ENCODE measurements at places on chromosomes 6 and 20. TPM values are rescaled to one million over a fixed set of nuclear protein-coding genes. Genes with fewer than 3 reads are reported as not detected.

STMN3 gene
- total RNA-seq = 9.9 TPM

GOPC gene
- total RNA-seq = 15.3 TPM

DNA sequence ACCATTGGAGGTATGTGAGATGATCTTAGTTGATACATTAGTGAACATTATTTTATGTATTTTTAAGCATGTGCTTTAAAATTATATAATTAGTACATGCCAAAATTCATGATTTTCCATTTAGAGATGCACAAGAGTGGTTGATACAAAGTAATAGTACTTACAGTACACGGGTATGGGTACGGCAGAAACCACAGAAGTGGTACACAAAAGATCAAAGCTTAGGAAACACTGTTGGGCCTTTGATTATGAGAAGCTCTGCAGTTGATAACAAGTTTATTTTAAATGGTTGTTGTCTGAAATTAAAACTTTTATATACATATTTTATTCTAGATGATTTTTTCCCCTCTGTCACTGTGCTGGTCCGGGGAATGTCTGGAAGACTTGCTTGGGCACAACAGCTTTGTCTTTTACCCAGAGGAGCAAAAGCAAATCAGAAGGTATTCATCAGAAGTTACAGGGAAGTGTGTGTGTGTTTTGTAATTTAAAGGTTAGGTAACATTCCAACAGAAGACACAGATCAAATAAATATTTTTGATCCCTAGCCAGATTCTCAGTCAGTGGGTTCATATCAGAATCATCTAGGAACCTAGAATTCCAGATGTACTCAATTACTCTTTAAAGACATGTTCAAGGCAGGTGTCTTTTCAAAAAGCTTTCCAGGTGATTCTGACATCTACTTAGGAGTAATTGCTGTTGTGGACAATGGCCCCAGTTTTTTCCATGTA is 32.5 kb upstream of the ADIG start:
- DNase-seq = no peak

GRCh38 chr6:75438442-75439116 is 55.0 kb downstream of the FILIP1 start:
- DNase-seq = no peak

DNA sequence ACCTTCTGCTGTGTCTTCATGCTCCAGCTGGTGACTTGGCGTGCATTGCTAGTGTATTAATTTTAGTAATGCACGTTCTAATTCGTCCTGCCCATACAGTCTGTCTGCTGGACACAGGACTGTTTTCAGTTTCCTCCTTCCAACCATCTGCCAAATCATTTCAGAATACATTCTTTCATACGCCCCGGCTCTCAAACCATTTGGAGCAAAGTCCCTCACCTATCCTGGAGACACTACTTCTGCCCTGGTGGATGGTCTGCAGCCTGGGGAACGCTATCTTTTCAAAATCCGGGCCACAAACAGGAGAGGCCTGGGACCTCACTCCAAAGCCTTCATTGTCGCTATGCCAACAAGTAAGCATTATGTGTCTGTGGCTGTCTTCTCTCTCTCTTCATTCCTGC is 60.5 kb downstream of the FNDC1 start:
- DNase-seq = no peak

PCED1A gene
- 28.5 TPM for total RNA-seq

DNA sequence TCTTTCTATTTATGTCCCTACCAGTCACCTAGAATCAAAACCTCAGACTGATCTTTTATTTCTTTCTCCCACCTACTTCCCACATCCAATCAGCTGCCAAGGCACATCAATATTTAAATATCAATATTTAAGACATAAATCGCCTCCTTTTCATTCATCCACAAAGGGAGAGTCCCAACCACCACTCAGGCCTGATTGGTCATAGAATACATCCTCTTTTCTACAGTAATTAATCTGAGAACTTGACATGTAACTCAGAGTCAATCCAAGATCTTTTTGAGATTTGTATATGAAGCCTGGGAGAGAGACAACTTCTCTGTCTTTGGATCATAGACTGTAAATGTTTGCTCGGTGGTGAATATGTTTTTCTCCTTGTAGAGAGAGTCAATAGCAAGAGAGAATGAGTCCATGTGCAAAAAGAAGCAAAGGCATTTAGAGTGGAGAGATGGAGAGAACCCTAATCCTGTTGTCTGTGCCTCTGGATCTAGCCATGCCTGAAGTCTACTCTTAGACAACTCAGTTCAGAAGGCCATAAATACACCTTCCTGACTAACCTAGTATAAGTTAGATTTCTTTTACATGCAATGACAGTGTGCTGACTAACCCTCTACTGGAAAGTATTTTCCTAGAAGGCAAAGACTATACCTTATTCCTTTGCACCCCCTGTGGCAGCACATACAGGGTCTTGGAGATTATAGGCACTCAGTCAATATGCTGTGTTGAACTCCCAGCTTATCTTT is 12.1 kb upstream of the NEDD9 start:
- DNase-seq = no peak

BANF2 gene
- not detected for total RNA-seq

DNA sequence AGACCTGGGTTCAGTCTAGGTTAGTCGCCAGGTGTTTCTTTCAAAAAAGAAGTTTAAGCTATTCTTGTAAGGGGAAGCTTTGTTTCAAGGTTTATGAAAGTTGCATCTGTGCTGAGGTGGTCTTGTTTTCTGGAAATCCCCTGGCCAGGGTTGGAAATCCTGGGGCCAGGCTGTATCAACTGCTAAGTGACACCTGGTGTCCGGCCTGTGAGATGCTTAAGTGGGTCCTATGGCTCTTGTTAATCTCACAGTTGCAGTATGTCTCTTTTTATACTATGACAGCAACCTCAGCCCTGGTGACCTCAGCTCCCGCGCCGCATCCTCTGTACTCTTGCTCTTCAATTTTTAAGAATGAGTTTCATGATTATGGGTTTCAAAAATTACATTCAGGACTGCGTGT is 72.0 kb downstream of the CHMP4B start:
- no peak for DNase-seq

FAXC gene
- total RNA-seq = not detected

DNA sequence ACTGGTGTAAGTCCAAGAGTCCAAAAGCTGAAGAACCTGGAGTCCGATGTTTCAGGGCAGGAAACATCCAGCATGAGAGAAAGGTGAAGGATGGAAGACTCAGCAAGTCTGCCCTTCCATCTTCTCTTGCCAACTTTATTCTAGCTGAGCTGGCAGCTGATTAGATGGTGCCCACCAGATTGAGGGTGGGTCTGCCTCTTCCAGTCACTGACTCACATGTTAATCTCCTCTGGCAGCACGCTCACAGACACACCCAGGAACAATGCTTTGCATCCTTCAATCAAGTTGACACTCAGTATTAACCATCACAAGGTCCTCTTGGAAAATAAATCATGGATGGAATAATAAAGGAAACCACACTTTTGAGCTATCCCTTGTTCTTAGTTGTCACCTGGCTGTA is 121.2 kb downstream of the MAP3K7 start:
- no peak for DNase-seq

DNA sequence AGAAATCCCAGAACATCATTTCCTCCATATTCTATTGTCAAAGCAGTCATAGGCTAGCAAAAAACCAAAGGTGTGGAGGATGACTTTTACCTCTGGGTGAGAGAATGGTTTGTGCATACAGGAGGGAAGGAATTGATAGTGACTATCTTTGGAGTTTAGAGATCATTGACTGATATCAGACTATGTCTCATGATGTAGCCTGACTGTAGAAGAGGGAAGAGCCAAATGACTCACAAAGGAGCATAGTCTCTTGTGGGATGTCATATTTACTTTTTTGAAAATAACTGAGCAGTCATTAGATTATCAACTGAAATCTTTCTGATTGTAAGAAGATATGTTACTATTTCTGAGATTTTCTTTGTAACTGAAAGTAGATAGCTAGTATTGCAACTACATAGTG is 158.5 kb downstream of the FLRT3 start:
- DNase-seq = no peak

TAAR9 gene
- not detected for total RNA-seq

GRCh38 chr6:113824411-113824810 is 32.7 kb upstream of the MARCKS start:
- DNase-seq = no peak

- no peak for DNase-seq
These were observed 183.8 kb downstream of the PTPRK start for GRCh38 chr6:128336436-128337095.

WFDC10B gene
- not detected for total RNA-seq

DNA sequence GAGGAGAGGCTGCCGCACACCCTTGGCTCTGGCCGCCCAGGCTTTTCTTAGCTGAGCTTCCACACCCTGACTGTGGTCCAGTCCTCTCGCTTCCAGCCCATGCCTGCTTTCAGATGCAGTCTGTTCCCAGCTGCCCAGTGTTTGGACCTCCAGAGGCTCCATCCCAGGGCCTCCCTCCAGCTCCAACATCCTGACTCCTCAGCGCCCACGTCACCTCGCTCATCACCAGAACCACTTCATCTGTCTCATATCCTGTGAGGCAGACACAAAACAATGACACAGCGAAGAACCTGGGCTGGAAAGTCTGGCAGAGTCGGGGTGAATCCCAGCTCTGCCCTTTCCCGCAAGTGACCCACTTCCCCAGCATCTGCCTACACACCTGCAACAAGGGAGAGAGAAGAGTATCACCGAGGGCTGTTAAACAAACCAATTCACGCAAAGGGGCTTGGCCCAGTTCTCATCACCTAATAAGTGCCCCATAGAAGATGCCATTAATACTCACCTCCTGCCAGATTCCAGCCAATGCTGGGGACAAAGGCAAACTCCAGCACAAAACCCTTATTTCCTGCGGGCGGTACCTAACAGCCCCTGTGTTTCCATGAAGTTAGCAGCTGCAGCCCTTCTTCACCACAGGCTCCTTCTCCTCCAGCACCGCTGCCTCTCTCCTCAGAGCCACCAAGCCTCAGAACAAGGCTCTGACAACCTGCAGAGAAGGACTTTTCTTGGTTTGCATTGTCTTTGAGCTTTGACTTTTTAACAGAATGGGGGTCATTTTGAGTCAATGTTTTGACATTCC is 133.4 kb upstream of the CDH4 start:
- DNase-seq = peak; percentile 59

C6orf58 gene
- not detected for total RNA-seq

- no peak for DNase-seq
These were observed 14.0 kb upstream of the MRGBP start for GRCh38 chr20:62782149-62782892.

GUCA1A gene
- not detected for total RNA-seq

GRCh38 chr6:24752917-24753492 is 21.7 kb upstream of the GMNN start:
- DNase-seq = no peak

DNA sequence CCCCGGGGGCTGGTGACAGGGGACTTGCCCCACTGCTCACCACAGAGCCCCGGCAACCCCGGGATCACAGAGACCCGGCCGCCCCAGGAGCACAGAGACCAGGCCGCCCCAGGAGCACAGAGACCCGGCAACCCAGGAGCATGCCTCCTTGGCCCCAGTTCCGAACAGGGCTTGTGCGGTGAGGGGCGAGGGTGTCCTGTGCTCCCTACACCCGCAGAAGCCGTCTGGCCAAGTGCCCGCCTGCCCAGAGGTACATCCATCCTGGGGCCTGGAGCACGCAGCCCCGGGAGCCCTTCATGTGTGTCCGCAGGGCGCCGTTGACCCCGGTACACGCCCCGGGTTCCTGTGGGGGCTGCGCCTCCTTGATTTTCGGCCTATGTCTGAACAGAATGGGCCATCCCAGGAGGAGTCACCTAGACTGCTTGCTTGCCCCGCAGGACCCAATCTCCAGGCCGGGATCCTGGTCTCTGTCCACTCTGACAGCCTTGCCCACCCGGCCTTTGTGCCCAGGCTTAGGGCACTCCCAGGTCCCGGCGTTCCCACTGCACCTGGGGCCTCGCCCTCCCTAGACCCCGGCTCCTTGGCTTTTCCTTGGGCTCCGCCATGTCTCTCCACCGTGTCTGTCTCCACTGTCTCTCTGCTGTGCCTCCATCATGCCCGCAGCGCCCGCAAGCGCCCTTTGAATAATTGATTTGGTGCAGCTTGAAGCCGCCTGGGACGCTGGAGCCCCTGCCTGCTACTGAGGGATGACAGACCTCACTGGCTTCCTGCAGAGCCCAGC is 219.8 kb downstream of the ERMARD start:
- peak; percentile 81 for DNase-seq

GRCh38 chr6:98470821-98471220 is 363.6 kb upstream of the POU3F2 start:
- DNase-seq = no peak

DNA sequence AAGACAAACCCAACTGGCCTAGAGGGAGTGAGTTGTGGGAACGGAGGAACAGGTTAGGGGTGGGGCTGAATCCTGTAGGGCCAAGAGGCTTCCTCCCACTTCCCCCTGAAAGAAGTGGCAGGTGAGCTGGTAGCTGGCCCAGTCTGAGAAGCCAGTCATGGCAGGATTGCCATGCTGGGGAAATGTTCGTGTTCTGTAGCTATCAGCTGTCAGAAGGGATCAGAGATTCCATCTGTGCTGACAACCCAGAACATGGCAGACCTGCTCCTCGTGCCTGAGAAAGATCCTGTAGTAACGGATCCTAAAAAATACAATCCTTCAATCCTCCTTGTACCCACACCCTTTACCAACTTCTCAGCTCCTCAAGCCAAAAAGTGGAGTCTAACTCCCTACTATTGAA is 43.0 kb downstream of the BANF2 start:
- no peak for DNase-seq

DNA sequence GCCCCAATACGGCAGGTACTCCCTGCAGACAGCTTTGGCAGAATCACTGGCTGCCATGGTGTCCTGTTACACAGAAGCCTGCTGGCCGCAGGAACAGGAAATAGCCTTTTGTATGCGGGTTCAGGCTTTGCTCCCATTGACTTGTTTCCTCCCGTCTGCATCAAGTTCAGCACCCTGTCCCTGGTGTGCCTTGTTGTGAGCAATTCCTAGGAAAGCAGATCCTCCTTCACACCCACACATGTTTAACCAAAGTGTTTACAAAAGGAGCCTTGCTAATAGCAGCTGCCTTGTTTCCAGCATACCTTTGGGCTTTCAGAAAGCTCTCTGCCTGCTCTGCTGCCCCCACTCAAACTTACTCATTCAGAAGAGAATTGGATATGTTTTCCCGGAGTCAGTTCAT is 127.2 kb upstream of the SUPT3H start:
- no peak for DNase-seq

VSX1 gene
- total RNA-seq = not detected

DNA sequence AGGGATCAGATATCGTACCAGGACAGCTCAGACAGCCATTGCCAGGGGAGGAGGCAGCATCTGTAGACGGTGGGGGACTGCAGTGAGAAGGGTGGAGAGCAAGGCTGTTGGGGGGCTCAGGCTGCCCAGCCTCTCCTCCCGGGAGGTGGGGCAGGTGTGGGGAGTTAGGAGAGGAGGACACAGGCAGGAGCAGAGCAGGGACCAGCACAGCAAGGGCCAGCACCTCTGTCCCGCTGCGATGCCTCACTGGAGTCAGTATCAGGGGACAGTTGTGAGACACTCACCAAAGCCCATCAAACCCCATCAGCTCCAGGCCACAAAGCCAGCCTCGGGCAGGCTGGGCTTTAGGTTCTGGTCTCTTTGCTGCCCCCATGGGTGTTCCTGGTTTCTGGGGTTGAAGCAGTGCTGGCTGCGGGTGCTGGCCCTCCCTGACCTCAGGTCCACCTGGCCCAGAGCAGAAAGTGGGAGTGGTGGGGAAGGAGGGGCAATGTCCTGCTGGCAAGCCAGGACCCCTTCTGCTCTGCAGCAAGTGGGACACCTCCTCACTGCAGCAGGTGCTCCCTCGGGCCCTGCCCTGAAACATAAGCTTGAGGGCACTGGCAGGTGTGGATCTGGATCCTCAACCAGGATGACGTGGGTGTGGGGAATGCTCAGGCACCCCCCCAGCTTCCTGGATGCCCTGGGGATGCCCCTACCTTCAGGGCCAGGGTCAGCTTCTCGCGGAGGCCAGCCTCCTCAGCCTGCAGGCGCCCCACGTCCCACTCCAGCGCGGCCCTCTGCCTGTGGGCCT is 83.4 kb downstream of the GINS1 start:
- DNase-seq = no peak

Measured in mesenteric fat pad (tissue), 1 donor.